ENCODE measurements at places on chromosomes 7 and 10.

- no peak for DNase-seq
Observed at GRCh38 chr10:124184208-124184830, 90.9 kb upstream of the CHST15 start.

DNA sequence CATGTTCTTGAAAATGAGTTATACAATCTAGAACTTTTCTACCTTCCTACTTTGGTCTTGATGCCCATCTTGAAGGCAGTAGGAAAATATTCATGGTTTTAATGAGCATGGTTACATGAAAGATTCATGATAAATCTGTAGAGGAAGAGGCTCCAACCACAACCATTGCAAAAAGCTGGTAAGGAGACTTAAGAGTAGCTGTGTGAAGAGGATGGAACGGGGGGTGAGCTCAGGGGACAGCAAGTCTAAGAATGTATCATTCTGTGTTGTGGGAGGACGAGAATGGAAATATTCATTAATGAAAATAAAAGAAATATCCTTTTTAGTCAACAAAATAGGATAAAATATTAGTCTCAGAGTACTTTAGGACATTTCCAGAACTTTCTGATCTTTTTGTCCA is 81.1 kb downstream of the BMPER start:
- DNase-seq = peak; percentile 50

GRCh38 chr10:78672918-78673317 is 395.8 kb upstream of the ZMIZ1 start:
- DNase-seq = peak; percentile 74

DNA sequence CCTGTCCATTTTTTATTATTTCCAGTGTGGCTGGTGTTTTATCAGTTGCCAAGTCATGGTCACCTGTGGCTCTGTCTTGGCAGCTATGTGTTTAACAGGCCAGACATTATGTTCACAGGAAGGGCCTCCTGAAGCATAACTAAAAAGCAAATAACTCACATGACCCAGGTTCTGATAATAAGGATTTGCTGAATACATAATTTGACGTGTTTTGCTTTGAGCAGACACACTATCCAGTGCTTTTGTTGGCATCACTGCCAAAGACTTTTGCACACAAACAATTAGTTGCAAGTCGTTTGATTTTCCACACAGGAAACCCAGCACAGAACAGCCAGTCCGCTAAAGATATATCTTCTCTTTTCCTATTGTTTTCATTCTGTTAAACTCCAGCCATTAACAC is 173.6 kb downstream of the ARL4A start:
- DNase-seq = no peak

- DNase-seq = no peak
Observed at GRCh38 chr10:62658516-62658915, 146.0 kb upstream of the ADO start.

DNA sequence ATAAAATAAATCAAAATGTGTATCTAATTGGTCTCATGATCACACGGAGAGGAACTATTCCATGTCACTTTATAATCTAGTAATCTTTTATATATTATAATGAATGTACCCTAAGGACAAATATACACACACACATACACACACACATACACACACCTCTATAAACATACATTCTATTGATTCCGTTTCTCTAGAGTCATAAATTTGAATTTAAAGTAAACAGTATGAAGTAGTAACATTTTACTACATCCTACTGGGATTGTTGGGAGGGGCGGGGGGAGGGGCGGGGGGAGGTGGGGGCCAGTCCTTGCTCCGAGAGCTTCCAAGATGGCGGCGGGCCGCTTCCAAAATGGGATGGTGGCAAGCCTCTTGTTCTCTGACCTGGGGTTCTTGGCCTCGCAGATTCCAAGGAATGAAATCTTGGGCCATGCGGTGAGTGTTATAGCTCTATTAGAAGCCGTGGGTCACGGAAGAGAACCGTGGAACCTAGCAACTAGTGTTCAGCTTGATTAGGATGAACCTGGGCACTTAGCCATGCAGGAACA is 143.2 kb downstream of the REEP3 start:
- no peak for DNase-seq

DNA sequence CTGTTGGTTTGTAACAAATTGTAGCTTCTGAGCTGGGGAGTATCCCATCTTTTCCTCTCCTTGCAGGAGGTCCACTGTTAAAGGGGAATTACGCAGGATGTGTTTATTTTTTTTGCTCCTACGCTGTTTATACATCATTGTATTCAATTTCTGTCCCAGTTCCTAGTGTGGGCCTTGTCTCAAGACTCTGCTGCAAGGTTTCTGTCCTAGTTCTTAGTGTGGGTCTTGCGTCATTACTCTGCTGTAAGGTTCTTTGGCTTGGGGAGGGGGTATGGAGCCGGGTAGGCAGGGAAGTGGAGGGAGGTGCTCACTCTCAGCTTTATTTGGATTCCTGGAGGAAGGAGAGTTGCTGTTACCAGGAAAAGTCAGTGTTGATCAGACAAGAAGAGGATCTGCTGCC is 64.0 kb upstream of the TRIM8 start:
- DNase-seq = no peak

DNA sequence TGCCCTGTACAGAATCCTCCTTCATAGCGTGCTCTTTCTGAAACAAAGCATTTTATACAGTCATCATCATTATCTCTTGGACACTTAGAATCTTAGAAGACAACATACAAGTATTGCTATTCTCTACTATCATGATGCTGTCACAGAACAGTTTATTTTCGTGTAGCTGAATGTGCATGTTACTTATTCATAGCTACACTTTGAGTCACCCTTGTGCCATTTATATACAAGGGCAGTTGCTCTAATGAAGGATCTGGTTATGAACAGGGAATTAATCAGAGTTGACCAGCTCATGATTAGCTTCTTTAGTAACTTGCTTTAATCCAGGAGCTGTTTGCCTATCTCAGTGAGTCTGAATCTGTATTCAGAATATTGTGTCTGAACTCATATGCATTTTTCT is 11.2 kb downstream of the CASP2 start:
- DNase-seq = no peak

GRCh38 chr7:55591282-55591931 is 19.1 kb upstream of the VOPP1 start:
- no peak for DNase-seq
